ENCODE measurements at places on chromosomes 7 and 10.

DNA sequence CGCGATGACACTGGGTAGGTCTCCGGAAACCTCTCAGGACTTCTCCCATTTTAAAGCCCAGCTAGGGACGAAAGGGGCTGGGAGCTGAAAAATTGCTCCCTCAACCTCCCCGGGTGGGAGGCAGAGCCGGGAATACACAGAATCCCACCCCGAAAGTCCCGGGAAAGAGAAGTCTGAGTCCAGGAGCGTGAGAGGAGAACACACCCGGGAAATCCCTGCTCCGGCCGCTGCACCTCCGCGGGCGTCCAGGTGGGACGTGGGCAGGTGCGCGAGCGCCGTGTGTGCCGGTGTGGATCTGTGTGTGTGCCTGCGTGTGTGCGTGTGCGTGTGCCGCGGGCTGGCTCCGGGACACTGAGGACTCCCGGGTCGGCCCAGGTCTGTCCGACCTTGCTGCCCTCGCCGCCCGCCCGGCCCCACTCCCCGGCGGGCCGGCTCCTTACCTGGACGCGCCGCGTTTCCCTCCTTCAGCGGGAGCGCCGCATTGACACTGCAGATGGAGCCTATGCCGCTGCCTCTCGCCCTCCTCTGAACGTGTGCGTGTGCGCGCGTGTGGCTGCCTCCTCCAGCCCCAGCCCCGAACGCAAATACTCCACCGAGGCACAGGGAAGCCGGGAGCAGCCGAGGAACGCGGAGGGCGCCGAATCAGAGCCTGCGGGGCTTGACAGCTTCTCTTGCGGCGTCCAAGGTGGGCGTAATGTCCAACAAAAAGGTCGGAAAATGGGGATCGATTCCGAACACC, at the start of gene PLXNA4:
Gene PLXNA4 (minus strand): TSS at position 489 of the 739 bp plus-strand sequence. CDS start 67,777 bp downstream, outside the sequence.
- DNase-seq, result no peak

DNA sequence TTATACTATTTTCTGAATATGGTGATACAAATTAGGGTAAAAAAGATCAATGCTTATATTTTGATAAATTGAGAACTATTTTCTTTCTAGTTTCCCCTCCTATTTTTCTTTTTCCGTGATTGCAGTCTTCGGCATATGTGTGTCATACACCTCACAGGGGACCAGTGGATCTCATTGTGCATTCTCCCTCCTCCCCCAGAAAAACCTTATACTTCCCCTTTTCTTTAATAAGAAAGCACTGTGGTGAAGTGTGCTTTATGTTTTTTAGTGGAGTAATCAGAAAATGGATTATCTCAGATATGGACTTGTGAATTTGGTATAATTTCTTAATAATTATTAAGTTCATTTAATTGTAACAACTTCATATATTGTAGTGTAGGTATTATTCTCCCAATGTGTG, 72.8 kb downstream of the BICC1 start:
- no peak for DNase-seq

DNA sequence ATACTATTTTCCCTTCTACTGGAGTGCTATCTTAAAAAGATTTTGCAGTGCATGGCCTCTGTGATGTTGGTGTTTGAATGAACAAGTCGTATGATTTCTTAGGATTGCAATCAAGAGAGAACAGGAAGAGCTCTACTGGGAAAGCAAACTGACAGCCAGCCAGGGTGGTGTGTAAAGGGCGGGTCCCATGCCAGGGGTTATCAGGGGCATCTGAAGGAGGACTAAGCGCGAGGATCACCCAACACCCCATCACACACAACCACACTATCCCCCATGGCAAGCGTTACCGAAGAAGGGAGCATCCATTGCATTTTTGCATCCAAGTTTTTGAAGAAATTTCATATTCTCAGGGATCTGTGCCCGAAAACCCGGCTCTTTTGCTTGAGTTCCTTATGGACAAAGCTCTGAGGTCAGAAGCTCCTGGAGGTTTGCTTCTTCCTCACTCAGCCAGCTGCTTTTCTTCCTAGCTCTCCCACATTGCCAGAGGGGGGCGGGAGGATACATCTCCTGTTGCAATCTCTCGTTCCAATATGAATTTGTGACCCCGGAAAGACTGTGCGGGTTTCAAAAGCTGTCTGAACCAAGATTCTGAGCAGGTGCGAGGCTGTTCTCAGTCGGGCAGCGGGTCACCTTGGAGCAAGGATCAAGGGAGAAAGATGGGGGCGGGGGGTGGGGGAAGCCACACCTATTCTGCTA, 5.2 kb downstream of the NEUROD6 start:
- no peak for DNase-seq

DNA sequence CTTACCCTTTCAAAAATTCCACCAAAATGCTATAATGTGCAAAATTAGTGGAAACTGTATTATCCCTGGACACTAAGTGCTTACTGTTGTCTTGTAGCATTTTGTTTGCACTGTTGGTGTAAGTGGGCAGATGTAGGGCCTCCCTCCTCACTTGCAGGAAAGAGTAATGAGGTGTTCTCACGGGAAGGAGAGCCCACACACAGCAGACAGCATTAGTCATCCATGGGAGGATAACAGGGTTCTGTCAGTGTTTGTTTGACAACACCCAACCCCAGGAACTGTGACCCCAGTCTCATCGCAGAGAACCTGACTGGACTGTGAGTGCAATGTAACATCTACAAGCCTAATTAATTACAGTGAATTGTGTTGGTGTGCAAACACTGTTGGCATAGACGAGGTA, 58.7 kb upstream of the VSTM2A start:
- DNase-seq, result no peak

GRCh38 chr7:28708033-28708951, 249.8 kb downstream of the TRIL start:
- no peak for DNase-seq

DNA sequence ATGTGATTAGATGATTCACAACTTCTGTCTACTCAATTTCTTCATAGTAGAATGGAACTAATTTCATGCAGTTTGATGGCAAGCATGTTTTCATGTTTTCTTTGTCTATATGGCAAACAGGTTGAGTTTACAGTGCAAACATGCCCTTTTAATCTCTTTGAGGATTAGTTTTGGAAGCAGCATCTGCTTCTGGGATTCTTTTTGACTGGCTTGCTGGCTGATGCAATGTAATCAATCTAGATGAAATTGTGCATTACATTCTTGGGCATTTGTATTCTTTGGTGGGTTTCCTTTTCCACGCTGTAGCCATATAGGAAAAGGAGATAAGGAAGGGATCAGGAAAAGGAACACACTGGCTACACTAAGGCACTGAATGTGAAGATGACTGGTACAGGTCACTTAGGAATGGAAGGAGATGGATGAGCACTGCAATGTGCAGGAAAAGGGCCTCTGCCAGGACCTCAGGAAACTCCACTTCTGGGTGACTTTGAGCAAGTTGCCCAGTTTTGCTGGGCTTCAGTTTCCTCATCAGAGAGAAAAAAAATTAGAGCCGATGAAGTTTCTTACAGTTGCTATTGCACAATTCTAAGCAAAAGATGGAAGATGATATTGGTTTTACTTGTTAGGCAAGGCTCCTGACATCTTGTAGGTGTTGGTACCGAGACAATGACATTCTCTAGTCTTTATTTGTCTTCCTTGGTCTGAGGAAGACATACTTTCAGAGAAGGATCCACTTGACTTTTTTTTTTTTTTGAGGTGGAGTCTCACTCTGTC, 269.1 kb downstream of the SUGCT start:
- DNase-seq, result no peak

DNA sequence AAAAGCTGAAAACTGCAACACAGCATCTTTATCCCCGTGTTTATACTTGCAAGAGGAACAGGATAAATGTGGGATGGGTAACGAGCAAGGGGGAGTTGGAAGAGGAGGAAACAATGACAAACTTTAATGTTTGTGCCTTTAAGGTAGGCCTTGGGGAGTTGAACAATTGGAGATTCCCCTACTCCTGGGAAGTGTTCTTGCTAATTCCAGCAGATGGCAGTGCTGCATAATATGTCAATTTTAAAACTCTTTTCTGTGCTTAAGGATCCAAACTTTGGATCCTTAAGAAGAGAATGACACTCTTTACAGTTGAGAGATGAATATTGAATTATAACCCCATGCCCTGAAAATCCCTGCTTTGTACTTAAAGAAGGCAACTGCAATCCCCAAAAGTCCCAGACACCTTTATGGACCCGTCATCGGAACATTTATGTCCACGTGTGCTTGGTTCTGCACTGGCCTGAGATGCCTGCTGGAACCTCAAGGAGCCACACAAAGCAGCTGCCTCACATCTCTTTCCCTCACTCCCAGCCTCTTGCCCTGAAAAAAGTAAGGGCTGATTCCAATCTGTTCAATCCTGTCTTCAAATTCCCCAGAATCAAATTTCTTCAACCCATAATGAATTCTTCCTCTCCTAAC, 12.0 kb downstream of the IFIT5 start:
- DNase-seq, result no peak

DNA sequence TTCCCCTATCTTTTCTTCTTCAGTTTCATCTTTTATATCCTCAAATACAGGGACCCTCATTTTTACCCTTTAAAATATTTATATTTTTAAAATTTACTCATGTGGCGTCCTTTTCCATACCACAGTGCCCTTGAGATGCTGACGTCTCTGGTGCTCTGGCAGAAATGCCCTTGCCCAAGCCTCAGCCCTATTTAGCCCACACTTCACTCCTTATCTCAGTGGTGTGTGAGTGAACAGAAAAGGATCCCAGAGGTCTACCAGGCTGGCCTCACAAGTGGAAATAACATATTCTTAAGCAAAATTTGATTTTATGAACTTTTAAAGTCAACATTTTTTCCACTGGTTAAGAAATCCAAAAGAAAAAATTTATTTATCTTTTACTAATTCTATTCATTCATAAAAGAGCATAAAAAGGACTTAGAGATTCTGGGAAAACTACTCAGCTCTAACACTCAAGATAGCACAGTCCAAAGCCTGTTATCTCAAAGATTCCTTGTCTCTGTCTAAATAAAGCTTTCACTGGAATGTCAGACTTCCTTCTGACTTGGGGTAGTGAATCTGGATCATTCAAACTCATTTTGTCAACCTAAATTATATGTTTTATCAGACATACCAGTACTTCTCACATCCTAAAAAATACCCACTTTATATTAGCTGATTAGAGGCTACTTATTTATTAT, at the start of gene NEBL:
Gene NEBL (minus strand): TSS at position 166 of the 680 bp plus-strand sequence. CDS start 106 bp downstream, at position 60.
- no peak for DNase-seq

- DNase-seq, result no peak
Measured at GRCh38 chr7:42765931-42766330, 145.9 kb downstream of the C7orf25 start.
